Muscle of back (tissue), 13 donors: ENCODE measurements at places on chromosomes 7 and 10. TPM values are rescaled to one million over a fixed set of nuclear protein-coding genes. Genes with fewer than 3 reads are reported as not detected.

- no peak for DNase-seq
Observed at GRCh38 chr7:80333040-80333439, 178.8 kb downstream of the GNAT3 start.

- DNase-seq, result no peak
Observed at GRCh38 chr7:140506788-140507464, 27.6 kb upstream of the MKRN1 start.

- no peak for DNase-seq
Observed at GRCh38 chr7:23266918-23267317, 20.3 kb downstream of the GPNMB start.

DNA sequence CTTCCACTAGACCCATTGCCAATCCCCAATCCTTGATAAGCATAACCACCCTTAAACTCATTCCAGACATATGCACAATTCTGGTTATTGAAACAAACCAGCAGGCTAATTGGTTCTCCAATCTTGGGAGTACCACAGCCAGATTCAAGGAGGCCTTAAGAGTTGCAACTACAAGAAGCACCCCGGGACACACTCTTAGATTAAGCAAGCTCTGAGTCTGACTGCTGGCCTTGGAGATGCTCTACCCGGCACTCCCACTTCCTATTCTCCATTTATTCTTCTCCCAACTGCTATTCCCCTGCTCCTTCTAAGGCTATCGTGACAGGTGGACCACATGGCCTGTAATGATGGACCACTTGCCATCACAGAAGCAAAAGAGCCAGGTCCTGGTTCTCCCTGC is 40.3 kb downstream of the CYTH3 start:
- no peak for DNase-seq

- no peak for DNase-seq
Observed at GRCh38 chr7:18607025-18607424, 111.5 kb downstream of the HDAC9 start.

DNA sequence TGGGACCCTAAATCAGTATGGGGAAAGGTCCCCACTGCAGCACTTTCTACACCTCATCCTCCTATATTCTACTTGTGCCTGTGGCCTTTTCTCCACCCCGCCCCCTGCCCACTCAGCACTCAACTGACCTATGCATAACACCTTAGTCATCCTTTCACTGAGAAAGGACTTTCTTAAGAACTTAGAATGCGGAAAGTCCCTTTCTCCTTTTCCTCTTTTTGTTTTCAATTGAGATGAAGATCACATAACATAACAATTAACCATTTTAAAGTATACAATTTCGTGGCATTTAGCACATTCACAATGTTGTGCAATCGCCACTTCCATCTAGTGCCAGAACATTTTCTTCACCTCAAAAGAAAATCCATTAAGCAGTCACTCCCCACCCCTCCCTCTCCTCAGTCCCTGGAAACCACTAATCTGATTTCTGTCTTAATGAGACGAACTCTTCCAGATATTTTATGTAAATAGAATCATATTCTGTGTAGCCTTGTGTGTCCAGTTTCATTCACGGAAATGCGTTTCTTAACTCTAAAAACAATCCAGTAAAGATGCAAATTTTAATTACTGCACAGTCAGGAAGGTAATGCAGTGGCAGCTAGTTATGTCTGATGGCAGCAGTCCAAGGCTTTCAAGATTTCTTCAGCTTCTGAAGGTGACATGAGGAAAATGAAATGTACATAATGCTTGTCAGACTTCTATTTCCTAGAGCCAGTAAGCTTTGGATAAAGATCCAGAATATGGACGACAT is 41.7 kb downstream of the FAS start:
- no peak for DNase-seq

- no peak for DNase-seq
Observed at GRCh38 chr10:49756641-49757040, 5.5 kb downstream of the OGDHL start.

DNA sequence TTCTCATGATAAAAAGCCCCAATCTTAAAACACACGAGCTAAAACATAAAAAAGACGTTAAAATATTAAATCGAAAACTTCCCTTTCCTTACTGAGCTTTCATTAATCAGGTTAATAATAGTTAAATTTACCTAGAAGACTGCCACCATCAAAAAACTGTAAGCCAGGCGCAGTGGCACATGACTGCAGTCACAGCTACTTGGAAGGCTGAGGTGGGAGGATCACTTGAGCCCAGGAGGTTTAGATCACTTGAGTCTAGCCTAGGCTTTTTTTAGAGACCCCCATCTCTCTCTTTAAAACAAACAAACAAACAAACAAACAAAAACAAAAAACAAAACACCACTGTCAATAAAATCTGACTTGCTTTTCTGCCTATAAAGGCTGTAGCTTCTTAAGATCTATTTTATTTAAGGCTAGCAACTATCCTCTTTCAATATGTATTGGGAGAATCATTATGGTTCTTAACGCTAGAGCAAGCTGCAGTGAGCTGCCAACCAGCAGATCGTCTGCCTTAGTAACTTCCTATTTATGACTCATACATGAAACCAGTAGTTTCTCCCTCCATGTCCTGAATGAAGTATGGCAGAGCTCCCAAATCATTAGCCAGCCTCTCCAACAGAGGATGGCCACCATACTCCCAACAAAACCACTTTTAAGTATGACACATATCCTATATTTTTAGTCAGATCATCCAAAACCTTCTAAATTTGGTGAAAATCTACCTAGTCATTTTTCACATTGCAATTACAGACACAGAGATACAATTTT is 163.7 kb downstream of the SRPK2 start:
- DNase-seq, result peak; percentile 29

- DNase-seq, result no peak
Observed at GRCh38 chr7:22681312-22681711, 45.7 kb upstream of the IL6 start.

DNA sequence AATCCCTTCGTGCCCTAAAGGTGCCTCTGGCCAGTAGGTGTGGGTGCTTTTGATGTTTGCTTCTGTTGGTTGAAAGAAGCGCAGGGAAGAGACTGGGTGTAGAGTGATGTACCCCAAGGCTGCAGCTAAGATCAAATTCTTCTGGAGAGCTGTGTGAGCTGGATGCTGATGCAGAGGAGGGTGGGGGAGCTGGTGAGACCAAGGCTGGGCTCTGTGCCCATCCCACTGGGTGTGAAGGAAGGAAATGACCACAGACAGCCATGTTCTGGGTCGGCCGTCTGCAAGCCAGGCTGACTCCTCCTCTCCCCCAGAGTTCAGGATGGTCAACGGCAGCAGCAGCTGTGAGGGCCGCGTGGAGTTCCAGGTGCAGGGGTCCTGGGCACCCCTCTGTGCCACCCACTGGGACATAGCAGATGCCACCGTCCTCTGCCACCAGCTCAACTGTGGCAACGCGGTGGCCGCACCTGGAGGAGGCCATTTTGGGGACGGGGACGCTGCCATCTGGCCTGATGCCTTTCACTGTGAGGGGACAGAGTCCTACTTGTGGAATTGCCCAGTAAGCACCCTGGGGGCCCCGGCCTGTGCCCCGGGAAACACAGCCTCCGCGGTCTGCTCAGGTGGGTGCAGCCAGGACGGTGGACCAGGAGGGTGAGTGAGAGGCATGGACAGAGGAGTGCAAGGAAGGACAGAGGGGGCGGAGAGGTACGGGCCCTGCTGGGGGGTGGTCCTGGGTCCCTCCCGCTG is 5.1 kb downstream of the SCART1 start:
- no peak for DNase-seq

DNA sequence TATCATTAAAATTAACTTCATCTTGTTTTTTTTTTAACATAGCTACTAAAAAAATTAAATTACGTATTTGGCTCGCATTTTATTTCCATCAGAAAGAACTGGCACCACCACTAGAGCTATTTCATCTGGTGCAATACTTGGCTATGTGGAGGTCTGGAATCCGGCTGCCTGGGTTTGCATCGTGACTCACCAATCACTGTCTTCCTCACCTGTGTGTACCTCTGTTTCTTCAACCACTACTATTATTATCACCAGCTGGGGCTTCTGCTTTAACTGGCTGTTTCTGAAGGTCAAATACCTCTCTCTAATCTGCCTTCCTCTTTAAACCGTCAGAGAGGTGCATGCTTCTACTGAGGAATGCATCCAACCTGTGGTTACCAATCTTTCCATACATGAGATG is 6.5 kb downstream of the WDR91 start:
- no peak for DNase-seq

DNA sequence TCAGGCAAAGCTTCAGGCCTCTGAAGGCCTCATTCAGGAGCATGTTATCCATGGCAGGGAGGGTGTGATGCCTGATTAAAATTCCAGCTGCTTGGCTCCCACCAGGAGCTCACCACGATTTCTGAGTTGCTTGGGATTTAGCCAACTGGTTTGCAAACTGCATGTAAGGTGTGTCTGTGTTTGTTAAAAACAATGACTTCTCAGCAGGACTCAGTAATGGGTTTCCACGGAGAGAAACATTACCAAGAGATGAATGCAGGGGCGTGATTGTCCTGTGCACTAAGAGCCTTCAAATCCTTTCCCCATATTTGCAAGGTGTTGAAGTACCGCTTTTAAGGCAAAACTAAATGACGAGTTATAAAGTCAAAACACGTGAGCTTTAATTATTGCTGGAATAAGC is 88.8 kb upstream of the BTBD16 start:
- no peak for DNase-seq

DNA sequence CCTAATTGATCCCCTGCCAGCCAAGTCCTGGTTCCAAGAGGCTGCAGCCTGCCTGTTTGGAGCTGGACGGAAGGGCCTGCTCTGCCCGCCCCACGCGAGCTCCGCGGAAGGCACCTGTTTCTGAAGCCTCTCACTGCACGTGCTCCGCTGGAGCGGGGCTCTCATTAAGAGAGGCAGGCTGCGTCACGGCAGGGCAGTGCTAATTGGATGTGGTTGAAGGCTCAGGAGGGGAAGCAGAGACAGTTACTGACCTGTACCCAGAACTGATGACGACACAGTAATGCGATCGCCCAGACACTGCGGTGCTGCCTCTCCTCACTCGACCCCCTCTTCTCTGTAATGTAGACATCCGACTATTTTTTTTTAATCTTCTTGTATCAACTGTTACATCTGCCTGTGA is 411.1 kb upstream of the MGMT start:
- DNase-seq, result no peak

DNA sequence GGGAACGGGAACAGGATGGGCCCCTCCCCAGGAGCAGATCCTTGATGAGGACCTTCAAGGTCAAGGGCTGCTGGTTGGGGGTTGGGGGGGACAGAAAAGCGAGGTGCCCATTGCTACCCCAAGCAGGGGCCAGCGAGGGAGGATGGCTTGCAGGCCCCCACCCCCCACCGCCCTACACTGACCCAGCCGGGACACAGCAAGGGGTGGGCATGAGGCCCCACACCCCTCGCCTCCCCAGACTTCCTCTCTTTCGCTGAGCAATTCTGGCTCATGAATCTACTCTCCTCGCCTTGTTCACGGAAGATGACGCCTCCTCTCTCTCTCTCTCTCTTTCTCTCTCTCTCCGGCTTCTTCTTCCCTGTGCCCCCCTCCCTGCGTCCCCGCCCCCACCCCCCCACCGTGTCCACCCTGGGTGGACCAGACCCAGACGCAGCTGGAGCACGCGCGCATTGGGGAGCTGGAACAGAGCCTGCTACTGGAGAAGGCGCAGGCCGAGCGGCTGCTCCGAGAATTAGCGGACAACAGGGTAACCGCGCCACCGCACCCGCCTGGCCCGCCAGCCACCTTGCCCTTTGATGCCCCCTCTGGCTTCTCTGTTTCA is 81.1 kb upstream of the GTF2IRD1 start:
- DNase-seq, result peak; percentile 75

DNA sequence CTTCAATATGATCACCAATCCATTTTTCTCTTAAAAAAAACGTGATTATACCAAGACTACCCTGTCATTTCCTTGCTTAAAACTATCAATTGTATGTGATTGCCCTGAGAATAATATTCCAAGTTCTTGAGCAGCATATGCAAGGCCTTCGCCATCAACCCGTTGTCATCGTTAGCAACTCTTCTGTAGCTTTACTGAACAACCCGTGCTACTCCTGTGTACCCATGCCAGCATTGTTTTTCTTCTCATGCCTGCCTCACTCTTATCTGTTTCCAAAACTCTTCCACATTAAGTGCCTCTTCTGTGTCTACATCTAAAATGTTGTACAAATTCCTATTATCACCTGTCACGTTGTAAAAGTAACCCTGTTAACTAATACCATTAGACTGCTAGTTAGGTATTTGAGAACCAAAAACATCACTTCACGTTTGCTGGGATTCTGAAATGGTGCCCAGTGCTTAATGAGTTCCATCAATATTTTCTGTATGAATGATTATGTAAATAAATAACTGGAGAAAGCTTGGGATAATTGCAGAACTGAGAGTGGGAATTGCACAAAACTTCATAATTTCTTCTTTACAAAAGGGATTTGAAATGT is 10.5 kb downstream of the CAV2 start:
- DNase-seq, result no peak

DNA sequence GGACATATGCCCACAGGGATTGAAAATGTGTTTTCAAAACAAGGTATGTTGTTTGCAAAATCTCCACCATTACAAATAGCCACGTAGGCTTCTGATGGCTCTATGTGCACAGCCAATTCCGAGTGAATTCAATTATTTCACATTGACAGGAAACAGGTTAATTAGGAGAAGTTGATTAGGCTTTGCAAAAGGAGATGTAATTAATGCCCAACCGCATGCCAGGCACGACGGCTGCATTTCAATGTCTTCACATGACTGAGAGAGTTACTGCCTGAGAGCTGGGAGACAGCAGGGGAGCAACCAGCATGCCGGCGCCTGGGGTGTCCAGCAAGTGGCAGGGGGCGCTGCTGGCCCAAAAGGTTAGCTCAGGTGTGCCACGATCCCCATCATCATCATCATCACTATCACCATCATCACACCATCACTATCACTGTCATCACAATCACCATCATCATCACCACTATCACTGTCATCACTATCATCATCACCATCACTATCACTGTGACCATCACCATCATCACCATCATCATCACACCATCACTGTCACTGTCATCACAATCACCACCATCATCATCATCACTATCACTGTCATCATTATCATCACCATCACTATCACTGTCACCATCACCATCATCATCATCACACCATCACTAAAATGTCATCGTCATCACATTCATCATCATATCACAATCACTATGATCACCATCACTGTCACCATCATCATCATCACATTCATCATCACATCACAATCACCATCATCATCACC is 30.2 kb downstream of the PWWP2B start:
- no peak for DNase-seq

Gene C10orf67
- polyA plus RNA-seq, result 0.18 TPM

Gene OPN4
- 1.6 TPM for polyA plus RNA-seq

Gene HBP1
- polyA plus RNA-seq, result 66.2 TPM

Gene SFTPD
- 1.6 TPM for polyA plus RNA-seq

Gene TMEM196
- 0.08 TPM for polyA plus RNA-seq

Gene CDNF
- polyA plus RNA-seq, result 3.1 TPM

Gene ADAM12
- 31.7 TPM for polyA plus RNA-seq

Gene SNX10
- polyA plus RNA-seq, result 2.1 TPM

Gene LIMK1
- polyA plus RNA-seq, result 16.2 TPM

Gene C10orf62
- polyA plus RNA-seq, result not detected

Gene FEZF1
- polyA plus RNA-seq, result 0.51 TPM
